ENCODE measurements at places on chromosomes 1 and 21.

DNA sequence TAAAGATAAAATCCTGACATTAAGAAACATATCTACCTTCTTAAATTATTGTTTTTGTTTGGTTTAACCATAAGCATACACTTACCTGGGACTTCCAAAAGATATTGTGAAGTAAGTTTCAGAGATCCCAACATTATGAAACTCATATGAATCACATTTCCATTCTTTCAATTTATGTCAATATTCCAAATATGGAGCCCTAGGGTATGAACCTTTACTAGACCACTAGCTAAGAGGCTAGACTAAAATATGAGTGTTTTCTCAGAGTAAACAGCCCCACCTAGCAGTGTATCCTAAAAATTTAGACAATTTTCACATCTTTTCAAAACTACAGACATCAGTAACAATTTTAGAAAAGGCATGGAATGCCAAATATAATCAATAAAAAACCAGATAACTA lies 24.4 kb downstream of the SCAF4 start:
- DNase-seq = no peak

GRCh38 chr1:231866392-231867331 lies 240.1 kb downstream of the DISC1 start:
- peak; percentile 22 for DNase-seq

GRCh38 chr1:150765296-150765976 lies at the start of gene CTSS:
CTSS (minus strand) TSS chr1:150765778; CDS start chr1:150764763, 1,015 bp downstream.
- DNase-seq = no peak

- no peak for DNase-seq
Measured at GRCh38 chr1:63967901-63968300, 194.1 kb downstream of the ROR1 start.

GRCh38 chr1:35079003-35079930 lies at the start of gene ZMYM1:
ZMYM1 (plus strand) TSS chr1:35079385; CDS start chr1:35093988, 14,603 bp downstream.
- DNase-seq = peak; percentile 49

- DNase-seq = no peak
Measured at GRCh38 chr1:58896246-58897183, 112.7 kb upstream of the JUN start.

DNA sequence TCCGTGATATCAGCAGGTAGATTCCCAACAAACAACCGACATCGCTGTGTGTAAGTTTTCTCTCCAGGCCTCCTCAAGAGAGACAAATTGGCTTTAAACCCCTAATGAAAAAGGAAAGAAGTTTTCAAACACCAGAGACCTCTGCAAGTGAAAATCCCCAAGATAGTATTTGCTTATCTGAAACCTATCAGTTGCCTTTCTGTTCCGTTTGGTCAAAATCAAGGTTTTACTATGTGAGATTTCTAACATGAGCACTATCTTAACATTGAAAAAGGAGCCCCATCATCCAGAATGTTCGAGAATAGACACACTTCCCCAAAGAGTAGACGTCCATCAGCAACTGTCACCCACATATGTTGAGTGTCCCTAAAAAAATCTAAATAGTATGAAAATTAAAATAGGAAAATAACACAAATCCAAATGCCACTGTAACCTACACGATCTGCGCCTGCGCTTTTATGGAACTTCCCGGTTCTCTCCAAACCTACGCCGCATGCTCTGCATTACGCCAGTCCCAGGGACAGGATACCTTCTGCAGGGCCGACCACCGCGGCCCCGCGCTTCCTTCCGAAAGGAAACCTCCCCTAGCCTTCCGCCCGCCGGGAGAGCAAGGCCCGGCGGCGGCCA lies 1.4 kb downstream of the SFPQ start:
- DNase-seq = no peak

GRCh38 chr1:117695796-117696490 lies 90.1 kb downstream of the TENT5C start:
- DNase-seq = no peak

GRCh38 chr1:201359031-201359872 lies 18.2 kb downstream of the TNNT2 start:
- no peak for DNase-seq

DNA sequence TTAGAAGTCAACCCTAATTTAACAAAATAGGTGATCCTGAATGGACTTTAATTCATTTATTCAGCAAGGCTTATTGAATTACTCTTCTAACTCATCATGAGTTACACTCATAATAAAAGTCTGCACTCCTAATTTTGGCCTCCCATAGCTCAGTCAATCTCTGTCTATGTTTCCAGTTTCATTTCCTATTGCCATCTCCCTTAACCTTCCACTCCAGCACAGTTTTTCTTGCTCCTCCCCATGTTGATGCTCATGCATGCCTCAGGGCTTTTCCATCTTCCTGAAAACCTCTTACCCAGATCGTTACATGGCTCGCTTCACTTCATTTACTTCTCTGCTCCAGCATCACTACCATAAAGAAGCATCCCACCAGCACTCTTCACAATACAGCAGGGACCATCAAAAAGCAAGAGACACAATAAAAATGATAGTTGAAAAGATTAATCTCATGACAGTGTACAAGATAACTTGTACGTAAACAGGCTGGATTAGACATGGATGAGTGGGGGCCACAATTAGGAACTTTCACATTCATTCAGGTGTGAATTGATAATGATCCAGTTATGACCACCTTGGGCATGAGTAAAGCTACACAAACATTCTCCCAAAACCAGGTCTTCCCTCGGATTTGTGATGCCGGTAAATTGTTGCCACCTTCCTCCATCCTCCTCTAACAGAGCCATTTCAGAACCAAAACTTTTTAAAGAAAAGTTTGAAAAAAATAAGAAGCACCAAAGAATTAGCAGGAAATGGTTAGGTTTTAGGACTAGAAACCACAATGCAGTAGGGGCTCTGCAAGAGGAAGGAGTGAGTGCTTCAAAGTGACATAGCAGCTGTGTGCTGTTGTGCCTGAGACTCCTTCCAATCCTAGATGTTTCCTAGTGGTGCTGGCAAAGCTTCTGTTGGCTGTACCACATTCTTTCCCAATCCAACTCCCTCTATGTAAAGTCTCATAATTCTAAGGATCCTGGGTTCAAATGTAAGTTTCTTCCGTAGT lies 89.8 kb downstream of the OLFML2B start:
- no peak for DNase-seq

DNA sequence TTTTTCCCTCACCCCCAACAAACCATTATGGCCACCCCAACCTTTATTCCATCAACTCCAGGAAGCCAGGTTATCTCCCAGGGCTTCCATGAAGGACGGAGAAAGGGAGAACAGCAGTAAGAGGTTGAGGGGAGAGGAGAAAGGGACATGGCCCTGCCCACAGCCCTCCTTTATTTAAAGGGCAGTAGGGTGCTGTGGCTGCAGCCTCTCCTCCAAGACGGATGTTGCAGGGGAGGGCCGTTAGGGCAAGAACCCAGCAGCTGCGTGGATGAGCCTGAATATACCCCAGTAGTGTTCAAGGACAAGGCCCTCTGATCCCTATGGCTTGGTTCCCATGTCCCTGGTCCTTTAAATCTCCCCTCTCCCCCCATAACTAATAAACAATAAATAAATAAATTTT lies 5.9 kb downstream of the RXFP4 start:
- DNase-seq = no peak

DNA sequence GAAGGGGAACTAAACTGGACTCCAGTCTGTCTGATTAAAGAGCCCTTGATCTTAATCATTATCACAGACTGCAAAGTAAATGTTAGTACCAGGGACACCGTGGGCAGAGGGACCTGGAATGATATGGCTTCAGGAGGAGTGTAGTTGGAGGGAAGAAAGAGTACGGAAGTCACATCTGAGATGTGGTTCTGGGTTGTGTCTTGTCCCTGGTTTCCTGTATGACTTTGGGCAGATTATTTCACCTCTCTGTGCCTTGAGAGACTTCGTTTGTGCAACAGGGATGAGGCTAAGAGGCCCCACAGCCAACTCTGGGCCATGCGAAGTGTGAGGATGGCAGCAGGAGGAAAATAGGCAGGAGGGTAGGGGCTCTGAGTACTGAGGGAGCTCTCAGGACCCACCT lies 76.1 kb upstream of the SLC2A1 start:
- DNase-seq = no peak

DNA sequence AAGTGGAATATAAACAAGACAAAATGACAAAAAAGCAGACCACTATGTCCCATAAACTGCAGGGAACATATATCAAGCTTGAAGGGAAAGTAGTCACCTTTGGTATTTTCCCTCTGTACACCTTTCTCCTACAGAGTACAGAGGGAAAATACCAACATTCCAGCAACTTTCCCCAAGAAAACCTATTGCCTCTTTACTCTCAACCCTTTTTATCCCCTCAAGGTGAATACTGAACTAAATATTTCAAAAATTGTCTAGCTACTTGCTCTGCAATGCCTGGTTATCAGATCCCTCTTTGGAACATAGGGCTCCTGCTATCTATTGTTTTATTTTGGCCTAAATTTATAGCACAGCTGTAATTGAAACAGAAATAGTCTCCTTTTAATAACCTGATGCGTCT lies 15.8 kb downstream of the CTXND2 start:
- no peak for DNase-seq

DNA sequence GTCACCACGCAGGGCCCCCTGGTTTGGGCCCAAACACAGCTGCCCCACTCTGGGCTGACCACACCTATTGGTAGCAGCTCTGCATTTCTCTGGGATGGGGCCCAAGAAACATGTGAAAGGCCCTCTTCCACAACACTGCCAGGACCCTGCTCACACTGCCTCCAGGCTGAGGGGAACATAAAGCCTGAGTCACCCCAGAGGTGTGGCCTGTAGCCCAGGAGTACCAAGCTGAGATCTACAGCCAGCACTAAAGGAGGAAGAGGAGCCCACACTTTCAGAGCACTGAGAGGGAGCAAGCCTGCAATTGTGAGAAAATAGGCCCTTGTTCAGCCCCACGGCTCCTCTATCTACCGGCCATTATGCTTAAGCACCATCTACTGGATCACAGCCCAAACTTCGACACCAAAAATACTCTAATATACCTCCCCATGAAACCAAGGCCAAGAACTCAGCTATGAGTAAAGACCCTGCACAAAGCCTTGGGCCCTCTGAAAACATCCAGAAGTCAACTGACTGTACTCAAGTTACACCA lies 14.4 kb upstream of the OR2T10 start:
- DNase-seq = no peak

DNA sequence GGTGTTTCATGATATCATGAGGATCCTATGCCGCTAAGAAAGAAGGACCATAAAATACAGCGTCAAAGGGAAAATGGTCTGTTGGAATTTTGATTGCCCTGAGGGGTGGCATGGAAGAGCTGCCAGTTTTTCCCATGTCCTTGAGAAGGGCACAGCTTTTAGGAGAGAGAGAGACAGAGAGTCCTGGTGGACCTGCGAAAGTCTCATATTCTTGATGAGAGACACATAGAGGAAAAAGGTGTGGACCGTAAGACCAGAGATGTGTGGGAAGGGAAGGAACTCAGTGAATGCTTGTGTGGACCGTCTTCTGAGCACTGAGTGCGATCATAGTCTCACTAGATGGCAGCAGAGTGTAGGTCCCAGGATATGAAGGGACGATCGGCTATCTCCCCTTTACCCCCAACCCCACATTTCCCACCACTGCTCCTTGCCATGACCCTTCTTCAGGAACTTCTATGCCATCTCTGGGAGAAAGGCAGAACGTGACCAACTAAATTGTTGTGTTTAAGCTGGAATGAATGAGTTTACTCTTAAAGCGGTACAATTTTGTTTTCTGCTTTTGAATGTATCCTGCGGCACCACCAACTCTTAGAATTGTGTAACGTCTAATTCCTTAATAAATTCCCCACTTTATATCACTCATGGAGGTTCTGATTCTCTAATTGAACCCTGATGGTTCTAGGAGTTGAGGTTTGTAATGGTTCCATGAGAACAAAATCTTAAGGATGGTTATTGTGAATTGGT lies 117.7 kb downstream of the CTH start:
- DNase-seq = no peak

GRCh38 chr1:25713961-25714360 lies 86.0 kb upstream of the SELENON start:
- no peak for DNase-seq

DNA sequence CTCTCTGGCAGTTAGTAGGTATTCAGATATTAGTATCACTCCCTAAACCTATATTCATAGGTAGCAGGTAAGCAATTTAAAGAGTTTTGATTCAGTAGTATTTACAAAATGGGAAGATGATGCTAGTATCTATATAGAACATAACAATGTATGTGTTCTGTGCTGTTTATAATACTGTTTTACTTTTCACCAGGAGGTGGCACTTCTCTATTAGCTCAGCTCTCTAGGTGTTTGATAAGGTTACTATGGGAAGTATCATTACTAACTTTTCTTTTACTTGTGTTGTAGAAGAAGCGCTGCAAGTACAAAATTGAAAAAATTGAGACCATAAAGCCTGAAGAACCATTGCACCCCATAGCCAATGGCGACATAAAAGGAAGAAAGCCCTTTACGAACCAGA lies 49.4 kb upstream of the FASLG start:
- no peak for DNase-seq

DNA sequence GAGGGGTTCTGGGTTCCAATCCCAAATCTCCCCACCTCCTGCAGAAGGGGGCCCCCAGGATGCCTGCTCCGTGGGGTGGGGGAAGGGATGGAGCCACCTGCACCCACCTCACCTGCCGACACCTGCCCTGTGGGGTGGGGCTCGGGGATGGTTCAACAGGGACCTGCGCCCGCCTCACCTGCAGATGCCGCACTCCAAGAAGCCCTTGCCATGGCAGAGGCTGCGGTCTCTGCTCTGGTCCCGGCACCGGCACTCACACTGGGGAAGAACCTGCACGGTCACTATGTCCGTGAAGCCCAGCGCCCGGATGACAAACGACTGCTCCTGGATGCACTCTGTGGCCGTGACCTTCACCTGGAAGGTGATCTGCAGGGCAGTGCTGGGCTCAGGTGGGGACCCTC lies 18.1 kb upstream of the PTTG1IP start:
- no peak for DNase-seq

DNA sequence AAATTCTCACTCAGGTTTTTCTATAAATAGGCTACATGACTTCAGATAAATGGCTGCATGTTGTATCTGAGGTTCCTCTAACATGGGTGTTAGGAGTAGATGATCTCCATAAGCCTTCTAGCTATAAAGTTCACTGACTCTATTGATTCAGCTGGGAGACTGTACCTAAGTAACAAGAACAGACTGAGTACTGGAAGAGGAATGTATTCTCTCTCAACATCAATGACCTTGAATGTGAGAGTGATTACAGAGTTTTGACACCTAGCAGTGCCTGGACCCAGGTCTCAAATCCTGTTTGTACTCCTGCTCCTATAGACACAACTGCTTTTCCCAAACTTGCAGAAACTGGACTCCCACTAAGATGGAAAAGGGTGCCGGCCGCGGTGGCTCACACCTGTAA lies 8.6 kb upstream of the SLC19A2 start:
- no peak for DNase-seq

DNA sequence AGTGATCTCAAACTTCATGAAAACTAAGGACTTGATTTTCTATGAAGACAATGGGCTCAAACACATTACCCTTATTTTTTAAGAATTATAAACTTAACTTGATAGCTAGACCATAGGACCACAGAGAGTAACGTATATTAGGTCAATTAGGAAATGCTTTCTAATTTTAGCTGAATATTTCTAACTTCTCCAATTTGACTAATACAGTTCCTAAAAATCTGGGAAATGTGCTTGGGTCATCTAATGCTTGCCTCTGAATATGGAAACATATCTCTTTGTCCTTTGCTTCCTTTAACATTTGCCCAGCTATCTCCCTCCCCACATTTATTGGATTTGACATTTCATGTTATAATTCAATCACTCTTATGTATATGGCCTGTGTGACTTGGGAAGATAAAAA lies 141.4 kb downstream of the LHX8 start:
- no peak for DNase-seq

Data from stimulated activated CD4-positive, alpha-beta T cell treated with anti-CD3 and anti-CD28 coated beads, Interleukin-1b, Interleukin-23, amount 100 ng/mL, for 1 hour (primary cell).